ENCODE measurements at places on chromosomes 11 and 22.

DNA sequence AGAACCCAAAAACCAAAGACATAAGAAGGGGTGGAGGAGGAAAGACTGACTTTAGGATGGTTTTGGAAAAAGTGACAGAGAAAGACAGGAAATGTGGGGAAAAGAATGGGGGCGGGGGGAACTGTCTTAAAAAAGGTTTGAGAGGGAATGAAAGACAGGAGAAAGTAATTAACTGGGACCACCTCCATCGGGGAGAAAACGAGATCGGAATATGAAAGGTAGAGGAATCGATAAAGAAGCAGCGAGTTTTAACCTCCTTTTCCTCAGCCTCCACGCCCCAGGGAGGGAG lies 524 bp downstream of the MTMR2 start:
- peak; percentile 1 for DNase-seq

GRCh38 chr22:47607486-47607885 lies 845.0 kb downstream of the TBC1D22A start:
- DNase-seq: no peak

- no peak for DNase-seq
These were observed 16.9 kb downstream of the DAGLA start for GRCh38 chr11:61697078-61697502.

DNA sequence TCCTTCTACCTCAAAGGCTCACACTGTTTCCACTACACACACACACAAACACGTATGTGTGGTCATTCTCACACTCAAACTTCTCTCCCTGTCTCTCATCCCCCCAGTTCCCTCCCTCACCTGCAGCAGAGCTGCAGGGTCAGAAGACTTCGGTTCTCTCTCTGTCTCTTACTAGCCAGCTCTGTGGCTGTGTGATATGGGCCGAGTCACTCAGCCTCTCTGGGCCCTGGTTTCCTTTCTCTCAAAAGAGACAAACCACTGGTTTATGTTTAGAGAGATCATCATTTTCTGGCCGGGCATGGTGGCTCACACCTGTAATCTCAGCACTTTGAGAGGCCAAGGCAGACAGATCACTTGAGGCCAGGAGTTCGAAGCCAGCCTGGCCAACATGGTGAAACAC lies 21.1 kb downstream of the TSPAN18 start:
- no peak for DNase-seq

- DNase-seq: no peak
These were observed 18.2 kb downstream of the ARRB1 start for GRCh38 chr11:75333022-75333806.
